ENCODE measurements at places on chromosomes 1 and 21.

- no peak for DNase-seq
These were observed 33.6 kb downstream of the SLC37A1 start for GRCh38 chr21:42547001-42547905.

- DNase-seq = peak; percentile 75
These were observed 2.9 kb upstream of the CLIC4 start for GRCh38 chr1:24742090-24742938.

- no peak for DNase-seq
These were observed 2.1 kb upstream of the EDN2 start for GRCh38 chr1:41486371-41487125.

- DNase-seq = no peak
These were observed 91.5 kb downstream of the IER5 start for GRCh38 chr1:181179987-181180365.

DNA sequence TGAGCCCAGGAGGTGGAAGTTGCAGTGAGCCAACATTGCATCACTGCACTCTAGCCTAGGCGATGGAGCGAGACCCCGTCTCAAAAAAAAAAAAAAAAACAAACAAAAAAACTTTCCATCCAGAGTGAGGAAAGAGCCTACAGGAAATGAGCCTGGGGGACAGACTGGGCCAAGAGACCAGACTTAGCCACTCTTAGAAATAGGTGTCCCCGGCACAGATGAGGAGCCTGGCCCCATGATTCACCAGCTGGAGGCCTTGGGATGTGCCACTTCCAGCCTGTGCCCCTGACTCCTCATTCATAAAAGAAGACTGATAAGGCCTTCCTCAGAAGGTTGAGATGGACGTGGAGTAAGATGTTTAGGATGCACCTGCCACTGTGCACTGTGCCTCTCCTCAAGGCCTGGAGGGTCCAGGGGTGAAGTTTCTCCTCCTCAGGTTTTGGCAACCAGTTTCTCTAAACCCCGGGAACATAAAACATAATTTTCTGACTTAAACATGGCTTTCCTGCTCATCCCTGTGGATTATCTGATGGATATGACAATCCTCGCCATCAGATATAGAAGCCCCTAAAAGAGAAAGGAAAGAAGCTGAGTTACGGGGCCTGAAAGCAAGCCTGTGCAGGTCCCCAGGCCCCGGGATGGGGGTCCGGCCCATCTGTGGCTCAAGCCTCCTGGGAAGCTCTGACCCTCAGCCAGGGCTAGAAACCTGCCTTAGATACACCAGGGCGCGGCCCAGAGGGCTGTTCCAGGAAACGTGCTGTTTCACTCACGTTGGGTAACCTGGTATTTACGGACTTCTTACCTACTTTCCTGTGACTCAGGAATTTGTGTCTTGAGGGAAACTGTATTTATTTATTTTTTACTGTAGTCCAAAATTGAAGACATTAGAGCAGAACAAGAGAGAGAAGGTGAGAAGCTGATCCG, 26.0 kb downstream of the MX1 start:
- no peak for DNase-seq

DNA sequence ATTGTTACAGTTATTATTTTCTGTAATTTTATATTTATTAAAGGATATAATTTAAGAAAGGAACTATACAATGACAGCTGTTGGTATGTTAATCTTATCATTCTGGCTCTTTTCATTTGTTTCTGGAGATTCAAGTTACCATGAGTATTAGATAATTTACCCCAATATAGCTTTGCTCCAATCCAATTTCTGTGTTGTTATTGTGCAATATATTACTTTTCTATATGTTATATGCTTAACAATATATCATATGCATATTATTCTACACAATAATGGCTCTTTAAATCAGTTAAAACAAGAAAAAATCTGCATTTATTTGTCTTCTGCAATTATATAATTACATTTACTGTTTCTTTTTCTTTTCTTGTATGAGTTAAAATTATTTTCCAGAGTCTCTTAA, 1650.9 kb downstream of the BRINP3 start:
- DNase-seq = no peak

GRCh38 chr1:154466921-154467417, 35.0 kb upstream of the TDRD10 start:
- DNase-seq = no peak

- DNase-seq = no peak
These were observed 51.9 kb downstream of the KIAA1614 start for GRCh38 chr1:180964595-180964994.

All from B cell (primary cell).